Stomach (tissue), 19 donors: ENCODE measurements at places on chromosomes 3 and 15. TPM values are rescaled to one million over a fixed set of nuclear protein-coding genes. Genes with fewer than 3 reads are reported as not detected.

DNA sequence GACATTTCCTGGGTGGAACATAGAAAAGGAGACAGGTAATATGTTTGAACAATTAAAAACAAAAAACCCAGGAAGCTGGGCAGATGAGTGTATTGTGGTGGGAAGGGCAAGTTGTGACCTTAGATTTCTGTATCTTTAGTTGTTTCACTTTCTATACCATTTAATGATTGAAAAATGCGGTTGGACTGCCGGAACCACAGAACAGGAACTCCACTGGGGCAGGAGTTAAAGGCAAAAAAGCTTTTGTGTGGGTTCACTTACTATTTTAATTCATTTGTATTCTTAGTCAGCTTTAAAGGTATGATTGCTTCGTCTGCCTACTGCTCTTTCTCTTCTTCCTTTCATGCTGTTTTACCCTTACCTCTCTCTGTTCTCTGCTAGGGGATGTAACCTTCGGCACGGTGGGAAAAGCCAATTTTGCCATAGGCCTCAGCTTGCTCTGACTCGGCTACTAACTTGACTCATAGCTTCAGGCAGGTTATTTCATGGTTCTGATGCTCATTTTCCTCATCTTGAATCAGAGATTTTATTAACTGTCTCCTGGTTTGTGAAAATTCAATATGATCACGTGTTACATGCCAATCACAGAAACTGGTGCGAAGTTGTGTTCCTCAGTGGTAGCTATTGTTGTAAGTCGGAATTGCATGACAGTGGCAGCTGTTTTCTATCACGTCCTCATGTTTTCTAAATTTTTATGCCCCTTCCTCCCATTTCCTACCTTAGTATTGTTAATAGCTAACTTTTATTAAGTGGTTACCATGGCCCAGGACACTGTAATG lies 1.6 kb upstream of the MCTP2 start:
- peak; percentile 39 for DNase-seq

DNA sequence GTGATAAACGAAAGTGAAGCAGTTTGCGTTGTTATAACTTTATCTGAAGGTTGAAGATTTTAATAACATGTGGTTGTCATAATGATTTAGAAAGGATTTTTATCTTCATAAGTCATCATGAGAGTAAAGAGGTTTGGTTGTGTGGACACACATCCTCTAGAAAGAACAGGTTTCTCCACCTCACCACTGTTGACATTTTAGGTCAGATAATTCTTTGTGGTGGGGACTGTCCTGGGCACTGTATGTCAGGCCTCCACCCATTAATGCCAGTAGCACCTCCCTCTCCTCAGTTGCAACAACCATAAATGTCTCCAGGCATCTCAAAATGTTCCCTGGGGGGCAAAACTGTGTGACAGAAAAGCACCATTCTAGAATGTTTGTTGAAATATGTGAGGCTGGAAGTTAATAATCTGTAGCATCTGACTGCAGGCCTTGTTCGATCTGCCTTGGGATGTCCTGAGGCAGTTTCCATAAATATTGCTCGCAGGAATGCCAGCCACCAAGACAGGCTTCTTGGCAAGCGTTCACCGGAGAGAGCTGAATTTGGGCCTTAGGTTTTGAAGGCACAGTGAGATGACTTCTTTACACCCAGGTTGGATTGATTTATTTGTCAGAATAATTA lies 100.1 kb downstream of the ADAMTSL3 start:
- DNase-seq, result peak; percentile 20

DNA sequence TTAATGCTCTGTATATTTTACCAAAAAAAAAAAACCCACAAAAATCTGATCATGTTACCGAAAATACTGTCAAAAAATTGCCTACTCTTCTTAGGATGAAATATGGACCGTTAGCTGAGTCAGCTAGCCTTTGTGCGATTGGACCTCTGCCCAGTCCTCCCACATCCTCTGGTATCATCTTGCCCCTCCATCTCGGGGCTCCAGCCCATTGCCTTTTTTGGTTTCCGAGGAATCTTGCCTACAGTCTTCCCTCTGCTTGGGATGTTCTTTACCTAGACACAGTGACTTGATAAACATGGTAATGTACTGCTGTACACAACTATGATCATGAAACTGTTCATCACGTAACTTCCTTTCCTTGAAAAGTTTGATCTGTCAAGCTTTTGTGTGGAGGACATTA lies 371.4 kb downstream of the SV2B start:
- peak; percentile 25 for DNase-seq

The MINAR1 gene
- total RNA-seq, result not detected

DNA sequence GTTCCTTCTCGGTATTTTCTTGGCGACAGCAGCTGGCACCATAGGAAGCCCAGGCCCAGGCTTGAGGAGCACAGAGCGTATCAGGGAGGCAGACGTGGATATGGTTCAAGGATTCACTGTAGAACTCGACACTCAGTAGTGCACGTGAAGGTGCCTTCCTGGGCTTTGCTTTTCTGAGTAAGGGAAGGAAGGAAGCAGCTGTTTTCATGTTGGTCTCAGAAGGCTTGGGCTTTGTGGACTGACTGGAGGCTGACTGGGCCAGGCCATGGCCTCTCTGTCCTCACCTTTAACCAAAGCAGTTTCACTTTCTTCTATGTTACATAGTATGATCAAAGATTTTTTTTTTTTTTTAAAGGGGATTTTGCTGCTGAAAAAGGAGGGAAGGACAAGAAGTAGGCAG lies 6.9 kb upstream of the GHRL start:
- no peak for DNase-seq

The ESYT3 gene
- 7.1 TPM for total RNA-seq

- DNase-seq, result no peak
These were observed 5.5 kb downstream of the AP3S2 start for GRCh38 chr15:89888214-89888804.

The SPTSSB gene
- 23.2 TPM for total RNA-seq

DNA sequence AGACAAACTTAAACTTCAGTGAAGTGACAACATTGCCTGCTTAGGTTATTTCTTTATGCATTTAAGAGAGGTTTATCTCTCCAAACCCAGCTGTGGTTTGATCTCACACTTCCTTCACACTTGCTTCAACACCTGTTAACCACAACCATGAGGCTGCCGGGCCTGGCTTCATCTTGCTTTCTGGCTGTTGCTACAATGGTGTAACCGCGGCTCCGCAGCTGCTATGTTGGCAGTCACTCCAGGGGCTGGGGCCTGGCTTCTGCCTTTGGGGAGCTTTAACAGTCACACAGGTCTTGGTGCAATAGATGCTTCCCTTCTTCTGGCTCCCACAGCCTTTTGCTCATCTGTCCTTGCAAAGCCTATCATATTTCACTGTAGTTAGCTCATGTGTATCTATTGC lies 72.9 kb upstream of the MNS1 start:
- peak; percentile 58 for DNase-seq

GRCh38 chr3:189718215-189718614 lies 87.0 kb downstream of the TP63 start:
- DNase-seq, result no peak

GRCh38 chr3:48558493-48559134 lies 2.0 kb upstream of the PFKFB4 start:
- DNase-seq, result no peak

DNA sequence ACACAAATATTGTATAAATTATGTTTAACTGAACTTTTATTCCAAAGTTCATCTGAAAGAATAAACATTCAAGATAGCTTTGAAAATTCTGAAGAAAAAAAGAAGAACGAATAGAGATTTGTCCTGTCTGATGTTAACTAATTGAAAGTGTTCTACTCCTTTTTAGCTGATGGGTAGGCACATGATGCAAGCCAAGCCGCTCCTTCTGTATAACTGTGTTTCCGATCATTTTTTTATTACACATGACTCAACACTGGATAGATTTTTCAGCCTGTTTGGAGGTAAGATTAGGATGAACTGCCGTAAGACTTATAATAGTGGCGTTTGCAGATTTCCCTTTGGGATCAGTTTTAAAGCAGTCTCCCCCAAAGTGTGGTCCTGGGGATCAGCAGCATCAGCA lies 19.0 kb downstream of the NSUN3 start:
- no peak for DNase-seq

The GOLGA8A gene
- total RNA-seq, result 39.1 TPM

The STRIT1 gene
- not detected for total RNA-seq
